ENCODE measurements at places on chromosomes 11 and 22. TPM values are rescaled to one million over a fixed set of nuclear protein-coding genes. Genes with fewer than 3 reads are reported as not detected.

The CHRM1 gene
- 0.16 TPM for total RNA-seq

The ZNF215 gene
- total RNA-seq: 0.40 TPM

The C11orf86 gene
- not detected for total RNA-seq

- no peak for ATAC-seq
Measured at GRCh38 chr11:72124046-72124445, 11.5 kb upstream of the FOLR3 start.

DNA sequence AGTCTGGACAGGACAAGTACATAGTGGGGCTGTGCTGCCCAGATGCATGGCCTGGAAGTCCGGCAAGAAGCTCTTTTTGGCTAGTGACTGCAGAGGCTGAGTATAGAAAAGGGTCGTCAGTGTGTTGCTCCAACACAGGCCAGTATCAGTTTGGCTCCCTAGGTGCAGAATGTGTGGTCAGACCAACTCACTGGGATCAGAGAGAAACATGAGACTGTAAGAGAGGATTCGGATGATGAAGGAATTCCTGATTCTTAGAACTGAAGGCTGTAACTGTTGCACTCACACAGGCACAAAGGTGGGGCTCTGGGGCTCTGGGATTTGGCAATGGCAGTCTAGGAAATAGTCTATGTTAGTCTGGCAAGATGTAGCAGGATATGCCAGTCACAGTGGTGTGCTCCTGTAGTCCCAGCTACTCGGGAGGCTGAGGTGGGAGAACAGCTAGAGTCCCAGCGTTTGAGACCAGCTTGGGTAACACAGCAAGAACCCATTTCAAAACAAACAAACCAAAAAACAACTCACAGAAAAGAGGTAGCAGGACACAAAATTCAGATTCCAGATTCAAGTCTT, 11.1 kb upstream of the UPB1 start:
- no peak for ATAC-seq

GRCh38 chr11:120151536-120151935, 13.6 kb upstream of the TRIM29 start:
- no peak for ATAC-seq

DNA sequence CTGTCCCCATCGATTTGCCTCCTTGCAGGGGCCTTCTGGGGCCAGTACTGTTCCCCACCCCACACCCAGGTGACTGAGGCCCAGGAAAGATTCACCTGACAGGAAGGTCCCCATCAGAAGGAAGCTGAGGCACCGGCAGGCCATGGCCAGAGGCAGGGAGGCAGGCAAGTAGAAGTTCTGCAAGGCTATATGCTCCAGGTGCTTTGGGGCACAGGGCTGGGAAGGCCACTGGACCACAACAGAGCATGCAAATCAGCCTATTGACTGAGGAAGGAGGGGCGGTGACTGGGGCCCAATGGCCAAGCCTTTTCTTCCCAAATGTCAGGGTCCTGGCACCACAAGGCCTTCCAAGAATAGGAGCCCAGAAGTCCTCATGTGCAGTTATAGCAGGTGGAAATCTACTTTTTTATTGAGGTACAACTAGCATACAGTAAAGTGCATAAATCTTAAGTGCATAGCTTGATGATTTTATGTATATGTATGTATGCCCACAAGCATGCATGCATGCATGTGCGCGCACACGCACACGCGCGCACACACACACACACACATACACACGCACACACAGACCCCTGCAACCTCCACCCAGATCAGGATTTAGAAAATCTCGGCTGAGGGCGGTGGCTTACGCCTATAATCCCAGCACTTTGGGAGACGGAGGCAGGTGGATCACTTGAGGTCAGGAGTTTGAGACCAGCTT, at the start of gene VPREB3:
VPREB3 (minus strand) TSS at position 206 of the 700 bp plus-strand sequence; CDS start at position 144, 62 bp downstream.
- ATAC-seq: no peak

All from gastroesophageal sphincter (tissue), 4 donors.